ENCODE measurements at places on chromosomes 4 and X.

- DNase-seq, result no peak
Measured at GRCh38 chrX:48711929-48712505, 15.5 kb downstream of the SUV39H1 start.

GRCh38 chrX:45843518-45843917, 642.8 kb upstream of the DIPK2B start:
- no peak for DNase-seq

DNA sequence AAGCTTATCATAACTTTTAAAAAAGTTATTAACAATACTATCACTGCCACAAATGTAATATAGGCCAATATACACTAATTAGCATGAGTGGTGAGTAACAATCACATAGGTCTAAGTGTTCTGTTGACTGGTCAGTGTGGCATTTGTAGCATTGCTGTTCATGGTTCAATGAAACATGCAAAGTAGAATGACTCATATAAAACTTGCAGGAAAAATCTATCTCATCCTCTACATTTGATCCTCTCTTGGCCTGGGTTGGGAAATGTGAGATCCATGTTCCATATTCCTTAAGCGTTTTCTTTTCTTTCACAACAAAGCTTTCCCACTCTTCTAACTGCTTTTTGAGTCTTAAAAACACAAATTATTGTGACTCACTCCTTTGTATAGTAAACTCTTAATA, 1418.7 kb downstream of the FSTL5 start:
- DNase-seq, result no peak

DNA sequence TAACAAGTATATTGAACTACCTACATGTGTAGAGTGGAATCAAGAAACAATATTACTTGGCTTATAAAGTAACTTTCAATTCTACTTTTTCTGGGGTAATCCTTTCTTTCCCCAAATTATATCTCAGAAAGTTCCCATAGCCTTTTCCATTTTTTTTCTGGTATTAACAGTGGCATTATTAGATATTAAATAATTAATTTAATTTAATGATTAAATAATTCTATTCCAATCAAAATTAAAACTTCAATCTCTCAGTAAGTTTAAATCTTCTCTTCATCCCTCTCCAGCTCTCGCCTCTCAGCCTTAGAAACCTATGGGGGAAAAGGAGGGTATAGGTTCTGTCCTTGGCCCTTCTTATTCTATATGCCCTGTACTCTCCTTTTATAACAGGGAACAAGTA, 262.4 kb downstream of the INPP4B start:
- DNase-seq, result no peak
